CD4-positive, alpha-beta T cell treated with Interleukin-17A for 4 hours (primary cell): ENCODE measurements at places on chromosomes 3 and 15.

DNA sequence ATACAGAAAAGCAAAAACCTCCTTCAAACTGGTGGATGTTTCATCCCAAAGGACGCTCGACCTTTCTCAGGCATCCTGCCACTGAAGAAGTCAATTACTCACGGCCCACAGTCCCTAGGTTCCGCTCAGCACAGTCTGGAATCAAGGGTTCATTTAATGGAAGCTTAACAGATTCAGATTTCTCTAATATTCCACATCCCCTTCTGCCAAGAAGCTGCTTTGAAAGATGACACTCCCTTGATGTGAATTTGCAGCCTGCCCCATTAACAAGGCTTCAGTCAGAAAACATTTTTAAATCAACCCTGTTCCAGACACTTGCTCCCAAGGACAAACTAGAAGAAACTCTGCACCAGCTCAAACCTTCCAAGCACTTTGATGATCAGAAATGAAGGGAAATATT is 81.2 kb downstream of the LIPC start:
- DNase-seq, result no peak

DNA sequence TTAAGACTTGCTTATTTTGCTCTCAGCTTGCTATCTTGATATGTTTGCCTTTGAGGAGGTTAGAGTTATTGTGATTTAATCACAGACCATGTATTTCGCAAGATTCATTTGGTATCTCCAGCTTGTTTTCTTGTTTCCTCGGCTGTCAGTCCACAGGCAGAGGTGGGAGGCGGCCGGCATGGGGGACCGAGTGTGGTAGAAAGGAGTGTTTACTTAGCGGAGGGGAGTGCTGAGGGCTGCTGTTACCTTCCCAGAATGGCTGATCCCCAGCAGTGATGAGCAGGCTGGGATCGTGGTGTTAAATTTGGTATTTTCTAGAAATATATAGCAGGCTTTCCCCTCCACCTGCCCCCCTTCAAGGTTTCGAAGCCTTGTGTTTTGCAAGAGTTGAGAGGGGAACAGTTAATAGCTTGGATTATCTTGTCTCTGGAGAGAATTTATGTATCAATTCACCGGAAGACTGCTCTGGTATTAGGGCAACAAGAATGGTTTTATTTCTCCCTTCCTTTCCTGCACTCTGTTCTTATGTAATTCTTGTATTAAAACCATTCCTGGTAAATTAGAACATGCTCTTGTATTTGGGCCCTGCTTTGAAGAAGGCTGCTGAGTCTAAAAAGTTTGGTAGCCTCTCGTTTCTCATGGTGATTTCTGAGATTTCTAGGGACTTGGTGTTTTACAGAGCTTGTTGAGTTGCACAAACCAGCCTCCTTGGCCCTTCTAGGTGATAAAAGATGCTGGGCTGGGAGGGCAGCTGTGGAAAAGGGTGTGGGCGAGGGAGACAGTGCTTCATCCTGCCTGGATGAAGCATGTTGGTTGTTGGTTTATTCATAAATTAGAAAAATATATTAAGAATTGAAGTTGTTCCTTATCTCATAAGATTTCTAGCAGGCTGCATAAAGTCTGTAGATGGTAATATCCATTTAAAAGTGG is 151.4 kb downstream of the IGF1R start:
- no peak for DNase-seq

DNA sequence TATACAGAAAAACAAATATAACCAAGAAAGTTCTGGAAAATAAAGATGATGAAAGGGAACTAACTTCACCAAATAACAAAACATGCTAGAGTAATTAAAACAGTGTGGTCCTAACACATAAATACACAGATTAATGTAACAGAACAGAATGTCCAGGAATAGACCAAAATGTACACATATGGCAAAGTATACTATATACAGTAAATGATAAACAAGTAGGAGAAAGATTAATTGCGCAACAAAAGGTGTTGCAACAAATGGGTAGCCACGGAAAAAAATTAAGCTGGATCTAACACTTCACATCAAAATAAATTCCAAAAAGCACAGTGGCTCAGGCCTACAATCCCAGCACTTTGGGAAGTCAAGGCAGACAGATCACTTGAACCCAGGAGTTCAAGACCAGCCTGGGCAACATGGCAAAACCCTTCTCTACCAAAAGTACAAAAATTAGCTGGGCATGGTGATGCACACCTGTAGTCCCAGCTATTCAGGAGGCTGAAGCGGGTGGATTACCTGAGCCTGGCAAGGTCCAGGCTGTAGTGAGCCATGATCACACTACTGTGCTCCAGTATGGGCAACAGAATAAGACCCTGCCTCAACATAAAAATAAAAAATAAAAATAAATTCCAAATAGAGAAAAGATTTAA is 19.8 kb downstream of the SCAP start:
- DNase-seq, result no peak

DNA sequence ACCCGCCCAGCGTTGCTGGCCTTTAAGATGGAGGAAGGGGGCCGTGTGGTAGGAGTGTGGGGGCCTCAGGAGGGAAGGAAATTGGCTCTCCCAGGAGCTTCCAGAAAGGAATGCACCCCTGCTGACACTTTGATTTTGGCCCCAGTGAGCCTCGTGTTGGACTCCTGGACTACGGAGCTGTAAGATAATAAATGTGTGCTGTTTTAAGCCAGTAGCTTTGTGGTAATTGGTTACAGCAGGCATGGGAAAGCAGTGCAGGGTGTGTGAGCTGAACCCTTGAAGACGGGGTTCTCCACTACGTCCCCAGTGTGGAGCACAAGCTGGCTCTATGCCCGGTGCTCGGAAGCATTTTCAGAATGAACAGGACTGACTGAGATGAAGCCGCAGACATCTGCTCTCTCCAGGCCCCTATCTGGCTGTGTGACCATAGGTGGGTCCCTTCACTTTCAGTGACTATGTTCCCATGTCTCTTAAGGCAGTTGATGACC is 22.9 kb upstream of the CGNL1 start:
- DNase-seq, result no peak

- no peak for DNase-seq
Measured at GRCh38 chr15:27854601-27855000, 244.5 kb downstream of the OCA2 start.

DNA sequence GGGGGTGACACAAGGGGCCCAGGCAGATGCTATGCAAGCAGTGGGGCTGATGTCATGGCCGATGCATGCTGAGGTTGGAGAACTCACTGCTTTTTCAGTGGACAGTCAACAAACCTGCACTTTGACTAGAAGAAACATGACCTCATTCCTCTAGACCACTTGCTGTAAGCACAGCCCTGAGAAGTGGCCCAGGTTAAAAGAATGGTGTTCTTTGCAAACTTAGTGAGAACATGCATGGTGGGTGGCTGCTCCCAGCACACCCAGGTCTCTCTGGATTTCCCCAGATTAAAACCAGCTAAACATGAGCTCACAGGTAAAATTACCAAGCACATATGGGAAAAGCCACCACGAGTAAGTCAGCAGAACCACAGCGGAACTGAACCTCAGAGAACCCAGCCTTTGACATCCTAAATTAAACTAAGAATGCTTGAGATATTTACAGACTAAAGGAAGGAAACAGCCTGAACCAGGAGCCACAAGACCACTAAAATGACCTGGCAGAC is 15.5 kb downstream of the DLEC1 start:
- no peak for DNase-seq

- DNase-seq, result no peak
Measured at GRCh38 chr15:40289140-40289775, 6.4 kb upstream of the ANKRD63 start.

DNA sequence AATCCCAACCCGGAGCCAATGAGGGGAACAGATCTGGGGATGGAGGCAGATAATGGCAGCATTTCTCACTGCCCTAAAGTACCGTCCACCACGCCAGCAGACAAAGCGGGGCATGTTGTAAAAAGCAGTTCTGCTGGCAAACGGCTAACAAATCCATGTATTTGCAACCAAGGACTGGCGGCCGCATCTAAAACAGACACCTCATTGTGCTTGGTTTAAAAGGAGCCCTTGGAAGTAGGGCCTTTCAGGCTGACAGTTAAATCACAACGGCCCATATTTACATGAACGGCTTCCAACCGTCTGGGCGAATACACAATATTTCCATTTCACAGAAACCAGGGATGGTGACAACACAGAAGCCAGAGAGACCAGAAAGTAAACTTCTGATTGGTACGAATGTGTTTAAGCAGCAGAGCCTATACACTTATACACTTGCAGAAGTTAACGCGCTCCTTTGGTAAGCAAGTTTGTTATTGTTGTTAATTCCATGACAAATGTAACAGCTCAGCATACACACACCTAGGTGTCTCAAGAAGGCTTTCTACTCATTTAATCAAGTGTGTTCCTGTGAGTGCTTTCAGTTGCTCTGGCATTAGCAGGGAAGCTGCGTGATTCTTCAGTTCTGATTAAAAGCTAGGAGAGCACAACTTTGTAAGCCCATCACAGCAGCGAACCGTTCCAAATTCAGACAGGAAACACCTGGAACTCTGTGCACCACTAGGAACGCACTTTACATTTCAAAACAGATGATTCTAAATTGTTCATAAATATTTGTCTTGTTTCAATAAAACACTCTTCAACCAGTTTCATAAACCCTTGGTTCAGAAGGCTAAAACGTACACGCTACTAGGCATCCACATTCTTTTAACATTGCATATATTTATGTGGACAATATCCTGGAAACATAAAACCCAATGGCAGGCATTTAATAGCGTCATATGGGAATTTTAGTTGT is 112.9 kb downstream of the PDZRN3 start:
- DNase-seq, result no peak

GRCh38 chr15:89761009-89761831 is 10.2 kb upstream of the MESP1 start:
- DNase-seq, result no peak

- DNase-seq, result no peak
Measured at GRCh38 chr3:157543501-157544035, 40.4 kb upstream of the VEPH1 start.

- no peak for DNase-seq
Measured at GRCh38 chr3:61841988-61842387, 280.6 kb downstream of the PTPRG start.

DNA sequence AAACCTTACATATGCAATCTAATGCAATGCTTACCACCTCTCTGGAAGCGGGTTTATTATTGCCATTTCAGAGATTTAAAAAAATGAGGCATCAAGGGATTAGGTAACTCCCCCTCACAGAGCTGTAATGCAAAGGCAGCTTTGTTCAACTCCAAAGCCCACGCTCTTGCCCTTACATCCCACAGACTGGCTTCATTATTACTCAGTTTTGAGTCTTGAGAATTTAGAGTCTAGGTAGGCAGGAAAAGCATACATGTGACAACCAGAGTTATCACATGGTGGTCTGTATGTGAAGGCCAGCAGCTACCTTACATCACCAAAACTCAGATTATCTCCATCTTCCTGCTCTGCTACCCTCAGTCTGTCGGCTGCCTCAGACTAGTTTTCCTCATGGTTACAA is 326.9 kb downstream of the UACA start:
- no peak for DNase-seq

DNA sequence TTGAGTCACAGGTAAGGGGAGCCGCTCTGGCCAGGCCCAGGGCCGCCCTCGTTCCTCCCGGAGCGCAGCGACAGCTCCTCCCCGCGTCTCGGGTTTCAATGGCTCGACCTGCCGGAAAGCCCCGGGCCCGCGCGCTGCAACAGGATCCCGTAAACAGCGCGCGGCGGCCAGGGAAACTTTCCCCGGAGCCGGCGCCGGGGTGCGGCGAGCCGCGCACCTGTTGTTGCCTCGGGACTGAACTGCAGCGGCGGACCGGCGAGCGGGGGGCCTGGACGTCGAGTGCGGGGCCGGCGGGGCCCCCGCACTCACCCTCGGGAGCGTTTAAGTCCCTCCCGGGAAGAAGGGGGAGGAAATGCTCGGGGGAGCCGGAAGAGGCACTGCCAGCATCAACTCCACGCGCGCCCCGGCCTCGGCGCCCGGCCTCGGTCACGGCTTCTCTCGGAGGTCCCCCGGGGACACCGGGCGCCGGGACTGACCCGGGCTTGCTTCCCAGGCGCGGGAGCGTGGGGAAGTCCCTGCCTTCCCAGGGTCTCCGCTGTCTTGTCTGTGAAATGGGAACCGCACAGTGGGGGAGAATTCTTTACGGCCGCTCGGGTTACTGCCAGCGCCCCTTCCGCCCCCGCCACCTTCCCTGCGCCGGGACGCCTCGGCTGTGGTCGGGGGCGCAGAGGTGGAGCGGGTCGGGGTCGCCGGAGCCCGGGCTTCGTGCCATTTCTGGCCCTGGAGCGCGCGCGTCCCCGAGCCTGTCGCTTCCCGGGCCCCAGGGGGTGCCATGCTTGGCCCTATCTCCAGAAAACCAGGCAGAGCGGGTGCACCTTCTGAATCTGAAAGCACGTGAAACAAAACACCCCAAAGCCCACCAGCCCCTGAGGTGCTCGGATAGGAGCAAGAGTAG is 7.5 kb upstream of the PGPEP1L start:
- DNase-seq, result peak; percentile 22

DNA sequence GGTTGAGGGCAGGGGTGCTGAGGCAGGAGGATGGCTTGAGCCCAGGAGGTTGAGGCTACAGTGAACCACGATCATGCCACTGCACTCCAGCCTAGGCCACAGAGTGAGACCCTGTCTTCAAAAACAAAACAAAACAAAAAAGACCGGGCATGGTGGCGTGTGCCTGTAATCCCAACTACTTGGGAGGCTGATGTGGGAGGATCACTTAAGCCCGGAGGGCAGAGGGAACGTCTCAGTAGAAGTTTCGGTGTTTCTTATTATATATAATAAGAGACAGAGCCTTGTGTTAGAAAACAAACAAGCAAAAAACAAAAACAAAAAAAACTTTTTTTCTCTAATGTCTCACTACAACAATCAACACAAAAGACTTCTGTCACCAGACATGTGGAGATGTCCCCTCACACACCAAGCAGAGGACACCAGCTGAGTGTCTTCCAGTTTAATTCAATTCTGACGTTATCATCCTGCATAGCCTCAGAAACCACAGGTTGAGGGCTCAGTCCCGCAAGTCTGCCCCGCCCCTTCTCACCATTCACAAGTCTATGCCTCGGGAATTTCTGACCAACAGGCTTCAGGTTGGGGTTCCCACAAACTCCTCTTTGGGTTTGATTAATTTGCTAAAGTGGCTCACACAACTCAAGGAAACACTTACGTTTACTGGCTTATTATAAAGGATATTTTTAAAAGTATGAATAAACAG is 24.0 kb upstream of the EIF4A2 start:
- DNase-seq, result no peak

- DNase-seq, result no peak
Measured at GRCh38 chr15:92629276-92629974, 26.1 kb downstream of the FAM174B start.

DNA sequence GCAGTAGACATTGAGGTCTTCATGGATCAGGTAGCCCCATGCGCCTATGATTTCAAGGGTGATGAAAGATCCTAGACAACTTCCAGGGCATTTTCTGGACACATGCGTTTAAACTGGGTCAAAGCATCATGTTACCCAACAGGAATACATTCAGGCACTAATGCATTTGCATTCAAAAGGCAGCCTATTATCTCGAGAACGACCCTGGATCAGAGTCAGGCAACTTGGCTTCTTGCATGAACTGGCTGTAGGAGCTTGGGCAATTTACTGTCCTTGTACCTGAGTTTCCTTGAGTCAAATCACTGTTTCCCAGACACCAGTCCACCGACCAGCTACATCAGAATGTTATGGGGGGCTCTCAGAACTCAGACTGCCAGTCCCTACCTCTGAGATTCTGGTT is 51.5 kb upstream of the CHST2 start:
- no peak for DNase-seq
